ENCODE measurements at places on chromosomes 5 and 9.
A peak's percentile ranks its signal among the peaks of the same experiment; 100 is the strongest.

- no peak for DNase-seq
- no peak overlapping the region for H3K4me3 ChIP-seq
- peaks cover 47% of the 10 kb centered on the region for H3K4me1 ChIP-seq
- no peaks in the 10 kb centered on the region for H3K27me3 ChIP-seq
These were observed 41.8 kb downstream of the ARHGAP26 start for GRCh38 chr5:142811866-142812557.

- no peak for DNase-seq
- H3K27me3 ChIP-seq, result peaks cover 5% of the 10 kb centered on the region
- H3K4me3 ChIP-seq, result no peak overlapping the region
These were observed 101.8 kb downstream of the CETN3 start for GRCh38 chr5:90307782-90308181.

DNA sequence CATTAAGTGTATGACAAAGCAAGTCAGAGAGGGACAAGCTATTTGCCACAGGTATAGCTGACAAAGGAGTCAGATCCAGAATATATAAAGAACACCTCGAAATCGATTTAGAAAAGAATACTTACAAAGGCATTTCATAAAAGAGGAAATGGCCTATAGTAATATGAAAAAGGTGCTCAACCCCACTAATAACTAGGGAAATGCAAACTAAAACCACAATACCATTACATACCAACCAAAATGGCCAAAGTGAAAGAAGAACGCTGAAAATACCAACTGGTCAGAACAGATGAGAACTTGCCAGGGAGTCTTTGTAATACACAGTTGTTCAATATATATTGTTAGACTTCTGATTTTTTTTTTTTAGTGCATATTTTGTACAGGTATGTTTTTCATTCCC is 152.9 kb downstream of the CDC42SE2 start:
- no peak overlapping the region for H3K4me3 ChIP-seq
- no peak for DNase-seq
- no peaks in the 10 kb centered on the region for H3K27me3 ChIP-seq
- H3K4me1 ChIP-seq, result peaks cover 37% of the 10 kb centered on the region

DNA sequence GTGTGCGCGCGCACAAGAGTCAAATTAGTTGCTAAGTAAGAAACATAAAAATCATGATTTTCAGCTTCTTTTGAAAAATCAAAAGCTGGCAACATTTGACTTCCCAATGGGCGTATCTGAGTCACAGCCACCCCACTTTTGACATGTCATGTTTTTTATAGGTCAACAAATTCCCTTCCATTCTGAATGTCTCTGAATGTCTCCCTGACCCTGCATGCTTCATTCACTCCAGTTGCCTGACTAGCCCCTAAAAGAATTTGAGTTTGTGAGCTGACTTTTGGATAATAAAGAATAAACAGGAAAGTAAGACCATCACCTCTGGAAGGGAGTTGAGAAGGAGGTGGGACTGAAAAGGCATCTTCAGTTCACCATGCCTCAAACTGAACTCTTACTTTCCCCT is 20.2 kb upstream of the GLIS3 start:
- no peak overlapping the region for H3K27ac ChIP-seq
- H3K27me3 ChIP-seq, result peaks cover 9% of the 10 kb centered on the region
- peaks cover 5% of the 10 kb centered on the region for H3K4me1 ChIP-seq
- H3K4me3 ChIP-seq, result no peak overlapping the region
- no peaks in the 10 kb centered on the region for H3K36me3 ChIP-seq

- no peak for DNase-seq
- peaks cover 12% of the 10 kb centered on the region for H3K4me1 ChIP-seq
- no peaks in the 10 kb centered on the region for H3K27me3 ChIP-seq
- H3K4me3 ChIP-seq, result no peak overlapping the region
- no peak overlapping the region for H3K27ac ChIP-seq
- H3K36me3 ChIP-seq, result no peaks in the 10 kb centered on the region
These were observed 63.4 kb downstream of the DENND1A start for GRCh38 chr9:123866497-123866896.

DNA sequence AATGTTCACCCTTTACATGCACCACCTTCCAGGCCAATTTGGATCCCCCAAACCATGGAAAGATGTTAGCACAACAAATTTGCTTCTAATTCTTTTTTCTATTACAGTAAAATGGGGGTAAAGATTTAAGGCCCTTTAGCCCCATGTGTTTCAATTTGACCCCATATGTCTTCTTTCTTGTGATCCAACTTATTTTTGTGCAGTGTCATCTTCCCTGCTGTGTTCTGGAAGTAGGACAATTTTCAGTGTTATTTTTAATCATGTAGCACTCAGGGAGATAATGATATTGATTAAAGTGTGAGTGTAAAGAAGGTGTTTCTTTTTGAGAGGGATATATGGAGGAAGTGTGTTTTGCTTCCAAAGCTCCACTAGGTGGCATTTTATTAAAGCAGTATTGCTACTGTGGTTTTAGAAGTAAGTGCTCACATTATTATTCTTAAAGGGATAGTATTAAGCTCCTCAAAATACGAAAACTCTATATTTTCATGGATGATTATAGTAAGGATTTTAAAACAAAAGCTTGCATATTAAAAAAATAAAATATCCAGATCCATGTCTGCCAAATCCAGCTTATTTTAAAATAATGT is 118.7 kb upstream of the ATP10B start:
- H3K4me1 ChIP-seq, result no peaks in the 10 kb centered on the region

- no peaks in the 10 kb centered on the region for H3K27me3 ChIP-seq
- H3K4me1 ChIP-seq, result peaks cover 56% of the 10 kb centered on the region
- peak; percentile 69 for DNase-seq
- peak overlapping the region; percentile 87 for H3K27ac ChIP-seq
These were observed 30.0 kb upstream of the SUSD3 start for GRCh38 chr9:93028448-93029006.

GRCh38 chr5:17267106-17267505 is 49.7 kb downstream of the BASP1 start:
- H3K4me1 ChIP-seq, result no peaks in the 10 kb centered on the region
- H3K27me3 ChIP-seq, result no peaks in the 10 kb centered on the region
- H3K36me3 ChIP-seq, result no peaks in the 10 kb centered on the region
- no peak for DNase-seq

- H3K27ac ChIP-seq, result no peak overlapping the region
- peaks cover 45% of the 10 kb centered on the region for H3K36me3 ChIP-seq
- no peak overlapping the region for H3K4me3 ChIP-seq
These were observed 45.4 kb upstream of the FBXW11 start for GRCh38 chr5:172051643-172052339.

GRCh38 chr5:125961150-125961549 is 462.1 kb upstream of the GRAMD2B start:
- H3K4me3 ChIP-seq, result no peak overlapping the region
- H3K27me3 ChIP-seq, result no peaks in the 10 kb centered on the region
- H3K36me3 ChIP-seq, result no peaks in the 10 kb centered on the region
- DNase-seq, result no peak
- H3K27ac ChIP-seq, result no peak overlapping the region

- no peaks in the 10 kb centered on the region for H3K36me3 ChIP-seq
- H3K27ac ChIP-seq, result no peak overlapping the region
- peaks cover 9% of the 10 kb centered on the region for H3K27me3 ChIP-seq
- DNase-seq, result peak; percentile 67
- no peaks in the 10 kb centered on the region for H3K4me1 ChIP-seq
These were observed 238.1 kb downstream of the ROR2 start for GRCh38 chr9:91711755-91712601.

DNA sequence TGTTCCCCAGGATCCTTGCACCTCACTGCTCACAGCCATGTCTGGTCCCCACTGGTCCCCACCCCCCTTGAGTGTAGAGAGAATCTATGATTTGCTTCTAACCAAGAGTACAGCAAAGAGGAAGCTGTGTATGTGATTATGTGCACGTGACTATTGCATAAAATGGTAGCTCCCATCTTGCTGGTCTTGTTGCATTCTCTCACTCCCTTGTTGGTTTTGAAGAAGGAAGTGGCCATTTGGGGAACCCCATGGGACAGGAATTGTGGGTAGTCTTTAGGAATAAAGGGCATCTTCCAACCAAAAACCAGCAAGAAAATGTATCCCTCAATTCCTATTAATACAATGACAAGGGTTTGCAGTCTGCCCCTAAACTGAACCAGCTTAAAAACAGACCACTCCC is 5.2 kb upstream of the FCN2 start:
- no peaks in the 10 kb centered on the region for H3K4me1 ChIP-seq
- peaks cover 4% of the 10 kb centered on the region for H3K27me3 ChIP-seq
- H3K4me3 ChIP-seq, result no peak overlapping the region
- no peak overlapping the region for H3K27ac ChIP-seq
- DNase-seq, result no peak

- no peak overlapping the region for H3K27ac ChIP-seq
- H3K36me3 ChIP-seq, result no peaks in the 10 kb centered on the region
- no peak for DNase-seq
- no peak overlapping the region for H3K4me3 ChIP-seq
- peaks cover 2% of the 10 kb centered on the region for H3K27me3 ChIP-seq
These were observed 164.6 kb downstream of the CARTPT start for GRCh38 chr5:71883742-71884103.

GRCh38 chr9:120627073-120627472 is 47.1 kb upstream of the CDK5RAP2 start:
- no peak for DNase-seq
- no peaks in the 10 kb centered on the region for H3K27me3 ChIP-seq
- peaks cover 5% of the 10 kb centered on the region for H3K4me1 ChIP-seq
- peaks cover 1% of the 10 kb centered on the region for H3K36me3 ChIP-seq
- H3K4me3 ChIP-seq, result no peak overlapping the region

DNA sequence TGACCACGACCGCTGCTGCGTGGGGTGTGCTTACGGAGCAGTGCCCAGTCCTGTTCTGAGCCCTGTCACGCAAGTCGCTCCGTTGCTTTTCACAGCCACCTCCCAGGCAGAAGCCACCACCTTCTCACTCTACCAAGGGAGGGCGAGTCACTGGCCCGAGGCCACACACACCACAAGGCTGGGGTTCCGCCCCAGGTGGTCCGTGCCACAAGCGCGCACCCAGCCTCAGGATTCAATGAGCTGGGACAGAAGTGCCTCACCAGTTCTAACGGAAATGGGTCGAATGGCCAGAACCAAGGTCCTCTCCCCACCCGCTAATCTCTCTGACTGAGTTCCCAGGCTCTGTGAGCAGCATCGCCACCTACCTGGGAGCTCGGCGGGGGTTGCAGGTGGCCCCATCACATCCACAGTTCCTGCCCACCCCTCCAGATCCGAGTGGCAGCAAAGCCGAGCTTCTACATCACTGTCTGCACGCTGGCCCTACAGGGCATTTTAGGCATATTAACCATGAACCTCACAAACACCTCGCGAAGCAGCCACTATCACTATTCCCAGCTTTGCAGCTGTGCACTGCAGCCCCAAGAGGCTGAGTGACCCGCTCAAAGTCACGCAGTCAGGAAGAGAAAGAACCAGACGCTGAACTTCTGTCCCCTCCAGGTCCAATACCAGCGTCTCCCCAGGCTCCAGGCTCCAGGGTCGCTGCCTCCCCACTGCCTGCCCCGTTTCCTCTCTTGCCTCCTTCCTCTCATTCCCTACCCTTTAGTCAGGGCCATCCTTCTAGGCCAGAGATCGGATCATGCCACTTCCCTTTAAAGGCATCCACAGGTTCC is 92.1 kb upstream of the PHYKPL start:
- no peaks in the 10 kb centered on the region for H3K36me3 ChIP-seq
- H3K4me1 ChIP-seq, result no peaks in the 10 kb centered on the region
- no peak overlapping the region for H3K4me3 ChIP-seq
- H3K27me3 ChIP-seq, result no peaks in the 10 kb centered on the region
- no peak overlapping the region for H3K27ac ChIP-seq
- no peak for DNase-seq

- H3K27ac ChIP-seq, result no peak overlapping the region
- no peak overlapping the region for H3K4me3 ChIP-seq
- H3K4me1 ChIP-seq, result no peaks in the 10 kb centered on the region
- no peaks in the 10 kb centered on the region for H3K27me3 ChIP-seq
These were observed 80.4 kb downstream of the CAAP1 start for GRCh38 chr9:26812217-26812616.

- no peak overlapping the region for H3K27ac ChIP-seq
- H3K36me3 ChIP-seq, result no peaks in the 10 kb centered on the region
- DNase-seq, result no peak
- H3K4me1 ChIP-seq, result no peaks in the 10 kb centered on the region
- no peak overlapping the region for H3K4me3 ChIP-seq
- H3K27me3 ChIP-seq, result no peaks in the 10 kb centered on the region
These were observed 376.0 kb upstream of the IRX2 start for GRCh38 chr5:3127423-3127911.

DNA sequence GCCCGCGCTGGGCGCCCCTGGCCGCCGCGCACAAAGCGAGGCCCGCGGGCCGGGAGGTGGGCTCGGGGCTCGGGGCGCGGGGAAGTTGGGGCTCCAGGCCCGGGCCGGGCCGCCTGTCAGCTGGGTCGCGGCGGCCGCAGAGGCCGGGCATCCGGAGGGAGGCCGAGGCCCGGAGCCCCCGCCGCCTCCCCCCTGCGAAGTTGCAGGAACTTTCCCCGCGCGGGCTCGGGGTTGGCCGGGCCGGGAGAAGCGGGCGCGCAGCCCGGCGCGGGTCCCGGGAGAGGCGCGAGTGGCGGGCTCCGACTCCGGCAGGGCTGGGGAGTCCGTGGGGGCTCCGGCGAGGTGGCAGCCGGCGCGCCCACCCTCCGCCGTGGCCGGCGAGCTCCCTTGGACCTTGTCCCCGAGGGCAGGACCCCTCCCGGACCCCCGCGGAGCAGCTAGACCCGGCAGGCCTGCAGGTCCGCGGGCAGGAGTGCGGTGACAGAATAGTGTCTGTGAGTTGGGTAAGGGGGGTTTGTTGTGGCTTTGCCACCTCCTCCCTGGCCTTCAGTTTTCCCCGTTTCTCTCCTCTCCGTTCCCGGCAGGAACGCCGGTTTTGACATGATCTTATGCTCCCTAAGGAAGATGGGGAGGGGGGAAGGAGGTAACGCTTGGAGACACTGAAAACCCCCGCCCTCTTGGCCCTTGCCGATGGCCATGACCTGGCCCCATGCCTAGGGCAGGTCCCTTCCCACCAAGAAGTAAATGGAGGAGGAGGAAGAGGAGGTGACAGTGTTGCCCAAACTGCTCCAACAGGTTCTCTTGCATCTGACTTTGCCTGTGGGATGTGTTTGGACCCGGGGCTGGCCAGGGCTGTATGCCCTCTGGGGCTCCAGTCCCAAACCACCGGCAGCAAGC is 942 bp downstream of the PHF2 start:
- H3K4me3 ChIP-seq, result peak overlapping the region; percentile 91
- H3K27me3 ChIP-seq, result no peaks in the 10 kb centered on the region
- H3K4me1 ChIP-seq, result peaks cover 28% of the 10 kb centered on the region
- H3K36me3 ChIP-seq, result peaks cover 6% of the 10 kb centered on the region
- DNase-seq, result peak; percentile 28

DNA sequence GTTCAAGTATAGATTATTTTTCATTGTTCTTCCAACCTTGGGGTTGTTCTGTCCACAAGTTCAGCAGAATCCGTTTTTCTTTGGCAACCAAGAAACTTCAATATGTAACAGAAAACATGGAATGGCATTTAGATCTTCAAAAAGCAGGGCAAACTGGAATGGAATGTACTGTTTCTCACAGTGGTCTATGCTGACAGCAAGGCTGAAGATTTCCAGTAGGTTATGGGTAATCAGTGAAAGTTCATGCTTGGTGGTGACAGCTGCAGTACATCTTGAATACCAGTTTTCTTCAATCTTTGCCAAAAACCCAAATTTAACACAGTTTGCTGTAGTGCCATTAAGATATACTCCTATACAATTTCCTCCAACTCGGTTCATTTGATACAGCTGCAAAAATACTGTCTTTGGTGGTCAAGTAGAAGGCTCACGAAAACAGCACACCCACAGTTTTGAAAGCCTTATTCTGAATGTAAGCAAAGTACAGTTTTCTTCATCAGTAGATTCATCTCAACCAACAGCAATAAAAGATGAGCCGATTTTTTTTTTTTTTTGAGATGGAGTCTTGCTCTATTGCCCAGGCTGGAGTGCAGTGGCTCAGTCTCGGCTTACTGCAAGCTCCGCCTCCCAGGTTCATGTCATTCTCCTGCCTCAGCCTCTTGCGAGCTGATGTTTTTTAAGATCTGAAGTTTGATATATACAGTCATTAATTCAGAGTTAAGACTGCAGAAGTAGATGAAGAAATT is 4.9 kb downstream of the TRIM52 start:
- no peak overlapping the region for H3K27ac ChIP-seq
- H3K4me1 ChIP-seq, result peaks cover 74% of the 10 kb centered on the region
- H3K36me3 ChIP-seq, result peaks cover 41% of the 10 kb centered on the region
- H3K27me3 ChIP-seq, result no peaks in the 10 kb centered on the region
- no peak for DNase-seq

Data from activated T-helper 1 cell treated with anti-CD3 and anti-CD28 coated beads, Interleukin-12 subunit alpha, Interleukin-12 subunit beta, Interleukin-2, Interleukin-4 antibody, amounts not matched to agents 30 ng/mL and 10 ng/mL and 1 ng/mL, durations not matched to agents 14 hours and 24 hours and 36 hours (primary cell).